ENCODE measurements at places on chromosomes 3 and 15. TPM values are rescaled to one million over a fixed set of nuclear protein-coding genes. Genes with fewer than 3 reads are reported as not detected.

The PIERCE2 gene
- total RNA-seq = 0.86 TPM

The C2CD4A gene
- total RNA-seq = 0.34 TPM

The STRIT1 gene
- not detected for total RNA-seq

The ALAS1 gene
- 52.2 TPM for total RNA-seq

The C15orf62 gene
- total RNA-seq = 0.33 TPM

The PLIN1 gene
- total RNA-seq = 0.46 TPM

The LRRK1 gene
- 7.7 TPM for total RNA-seq

The MRPS11 gene
- 90.0 TPM for total RNA-seq

The IL17RD gene
- total RNA-seq = 2.2 TPM

DNA sequence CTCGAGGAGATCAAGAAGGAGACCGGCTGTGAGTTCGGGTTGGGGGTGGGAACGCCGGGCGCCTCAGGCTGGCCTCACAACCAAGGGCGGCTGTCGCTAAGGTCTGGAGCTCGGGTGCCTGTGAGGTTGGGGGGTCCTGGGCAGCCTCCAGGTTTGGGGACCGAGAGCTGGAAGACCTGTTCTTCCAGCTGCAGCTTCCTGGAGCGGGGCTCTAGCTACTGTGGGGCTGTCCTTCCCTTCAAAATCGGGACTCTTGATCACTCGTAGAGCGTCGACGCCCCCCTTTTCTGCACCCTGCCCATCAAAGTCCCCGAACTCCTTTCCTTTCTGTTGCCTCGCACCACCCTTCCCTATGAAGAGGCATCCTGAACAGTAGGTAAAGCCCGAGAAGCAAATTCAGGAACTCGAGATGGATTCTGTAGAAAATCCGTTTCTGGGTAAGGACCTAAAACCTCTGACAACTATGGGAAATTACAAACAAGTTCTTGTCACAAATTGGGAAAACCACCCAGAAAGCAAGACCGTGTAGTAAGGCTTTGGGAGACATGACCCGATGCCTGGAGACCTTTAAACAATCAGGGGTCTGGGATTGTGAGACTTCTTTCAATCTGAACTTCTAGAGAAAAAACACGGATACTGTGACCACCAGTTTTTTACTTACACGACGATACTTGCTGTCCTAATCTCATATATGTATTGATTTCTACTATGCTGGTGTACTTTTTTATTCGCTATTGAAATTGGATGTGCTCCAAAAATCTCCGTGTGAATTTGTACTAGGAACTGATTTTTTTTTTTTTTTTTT lies 556 bp downstream of the CHP1 start:
- no peaks in the 10 kb centered on the region for H3K36me3 ChIP-seq
- no peaks in the 10 kb centered on the region for H3K27me3 ChIP-seq
- no peak for DNase-seq
- H3K4me1 ChIP-seq = no peaks in the 10 kb centered on the region
- H3K27ac ChIP-seq = peak overlapping the region; percentile 89

- no peaks in the 10 kb centered on the region for H3K36me3 ChIP-seq
- no peak overlapping the region for H3K27ac ChIP-seq
- peak; percentile 13 for DNase-seq
- H3K4me3 ChIP-seq = no peak overlapping the region
- H3K4me1 ChIP-seq = peaks cover 5% of the 10 kb centered on the region
Observed at GRCh38 chr3:158573714-158574113, 2.7 kb downstream of the MLF1 start.

DNA sequence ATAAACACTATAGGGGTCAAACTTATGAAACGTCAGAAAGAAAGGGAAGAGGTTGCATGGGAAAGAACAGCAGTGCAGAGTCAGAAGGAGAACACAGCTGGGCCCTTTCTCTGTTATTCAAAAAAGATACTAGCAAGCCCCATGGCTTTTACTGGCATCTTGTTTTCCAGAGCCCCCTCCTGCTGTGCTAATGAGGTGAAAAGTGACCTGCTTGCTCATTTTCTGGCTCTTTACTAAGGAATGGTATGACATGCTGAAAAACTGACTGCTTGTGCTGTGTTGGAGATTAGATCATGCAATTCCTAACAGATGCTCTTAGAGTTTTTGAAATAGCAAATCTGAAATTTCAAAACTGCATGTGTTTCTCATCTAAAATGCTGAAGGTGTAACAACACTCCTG lies 541.6 kb upstream of the ALCAM start:
- no peaks in the 10 kb centered on the region for H3K4me1 ChIP-seq
- H3K27me3 ChIP-seq = no peaks in the 10 kb centered on the region
- DNase-seq = peak; percentile 28

GRCh38 chr3:44712455-44713075 lies at the start of gene ZNF502:
TSS of gene ZNF502 (plus strand) at chr3:44712660. CDS start at chr3:44720262, 7,602 bp downstream.
- peak within 1 kb of the TSS; percentile 51 for H3K4me3 ChIP-seq
- H3K4me1 ChIP-seq = no peaks in the 10 kb centered on the region
- H3K27ac ChIP-seq = no peak within 1 kb of the TSS
- H3K36me3 ChIP-seq = no peaks in the 10 kb centered on the region
- DNase-seq = peak; percentile 77

- no peaks in the 10 kb centered on the region for H3K36me3 ChIP-seq
- H3K4me1 ChIP-seq = peaks cover 7% of the 10 kb centered on the region
- H3K27ac ChIP-seq = no peak overlapping the region
- no peak overlapping the region for H3K4me3 ChIP-seq
- DNase-seq = no peak
Observed at GRCh38 chr3:125382298-125382697, 7.2 kb upstream of the ZNF148 start.

GRCh38 chr3:123779655-123780231 lies 104.4 kb downstream of the MYLK start:
- peaks cover 13% of the 10 kb centered on the region for H3K4me1 ChIP-seq
- H3K27me3 ChIP-seq = no peaks in the 10 kb centered on the region
- no peak overlapping the region for H3K27ac ChIP-seq
- no peak for DNase-seq

- H3K36me3 ChIP-seq = no peaks in the 10 kb centered on the region
- H3K4me1 ChIP-seq = no peaks in the 10 kb centered on the region
- no peak overlapping the region for H3K27ac ChIP-seq
- peak; percentile 62 for DNase-seq
- no peak overlapping the region for H3K4me3 ChIP-seq
Observed at GRCh38 chr15:90286678-90287077, 21.2 kb downstream of the NGRN start.

DNA sequence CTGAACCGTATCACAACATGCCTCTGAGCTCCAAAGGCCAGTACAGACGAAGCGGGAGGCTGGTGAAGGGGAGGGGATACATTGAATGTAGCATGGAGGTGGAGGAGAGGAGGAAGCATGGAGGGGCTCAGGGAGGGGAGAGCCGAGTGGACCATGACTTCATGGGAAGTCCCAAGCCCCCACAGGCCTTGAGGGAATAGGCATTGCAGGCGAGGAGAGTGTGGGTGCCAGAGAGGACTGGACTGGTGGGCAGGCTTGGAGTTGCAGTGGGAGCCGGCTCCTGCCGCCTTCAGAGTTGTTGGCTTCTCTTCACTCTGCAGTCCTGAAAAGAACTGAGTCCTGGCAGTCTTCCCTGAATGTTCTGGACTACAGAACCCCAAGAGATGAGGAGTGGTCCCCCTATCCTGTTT lies 3.3 kb upstream of the RNU6-1 start:
- peaks cover 6% of the 10 kb centered on the region for H3K4me1 ChIP-seq
- no peak for DNase-seq
- H3K4me3 ChIP-seq = no peak overlapping the region
- H3K27me3 ChIP-seq = no peaks in the 10 kb centered on the region
- no peaks in the 10 kb centered on the region for H3K36me3 ChIP-seq

- H3K4me1 ChIP-seq = peaks cover 11% of the 10 kb centered on the region
- no peak for DNase-seq
- H3K36me3 ChIP-seq = peaks cover 22% of the 10 kb centered on the region
Observed at GRCh38 chr3:184579513-184579912, 17.9 kb downstream of the EPHB3 start.

DNA sequence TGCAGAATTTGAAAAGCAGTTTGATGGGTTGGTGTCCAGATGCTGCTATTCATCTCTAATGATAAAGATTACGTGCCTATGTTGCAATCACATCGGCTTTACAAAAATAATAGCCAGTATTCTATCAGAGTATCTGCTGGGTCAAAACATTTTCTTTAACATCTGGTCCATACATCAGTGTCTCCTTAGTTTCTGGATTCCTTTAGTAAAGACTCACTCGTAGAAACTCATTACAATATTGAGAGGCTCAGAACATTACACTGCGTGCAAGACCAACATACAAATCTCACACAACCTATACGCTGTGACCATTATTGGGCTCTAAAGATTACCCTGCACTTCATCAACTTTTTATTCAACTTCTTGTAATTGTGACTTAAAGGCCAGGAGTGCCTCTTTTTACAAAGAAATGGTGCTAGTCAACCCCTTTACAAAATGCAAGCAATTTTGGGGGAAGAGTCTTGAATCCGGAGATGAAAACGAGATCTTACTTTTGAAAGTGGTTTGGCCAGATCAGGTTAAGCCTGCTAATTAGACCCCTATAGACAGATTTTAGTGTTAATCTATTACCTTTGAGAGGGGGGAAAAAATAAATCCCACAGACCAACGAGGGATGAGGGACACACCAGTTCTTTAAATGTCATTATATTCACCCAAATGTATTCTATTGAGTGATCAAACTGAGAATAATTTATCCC lies 2.9 kb downstream of the TRA2B start:
- H3K4me3 ChIP-seq = peak overlapping the region; percentile 96
- H3K4me1 ChIP-seq = peaks cover 38% of the 10 kb centered on the region
- peak overlapping the region; percentile 100 for H3K27ac ChIP-seq
- peaks cover 29% of the 10 kb centered on the region for H3K36me3 ChIP-seq
- H3K27me3 ChIP-seq = no peaks in the 10 kb centered on the region
- DNase-seq = no peak

All from A673 (cell line).